HCEC 1CT (cell line): ENCODE measurements at places on chromosomes 3 and 15.

GRCh38 chr3:140097874-140098635 is 163.1 kb downstream of the CLSTN2 start:
- no peak for DNase-seq

- peak; percentile 55 for DNase-seq
Measured at GRCh38 chr3:161969867-161970266, 473.3 kb downstream of the OTOL1 start.

DNA sequence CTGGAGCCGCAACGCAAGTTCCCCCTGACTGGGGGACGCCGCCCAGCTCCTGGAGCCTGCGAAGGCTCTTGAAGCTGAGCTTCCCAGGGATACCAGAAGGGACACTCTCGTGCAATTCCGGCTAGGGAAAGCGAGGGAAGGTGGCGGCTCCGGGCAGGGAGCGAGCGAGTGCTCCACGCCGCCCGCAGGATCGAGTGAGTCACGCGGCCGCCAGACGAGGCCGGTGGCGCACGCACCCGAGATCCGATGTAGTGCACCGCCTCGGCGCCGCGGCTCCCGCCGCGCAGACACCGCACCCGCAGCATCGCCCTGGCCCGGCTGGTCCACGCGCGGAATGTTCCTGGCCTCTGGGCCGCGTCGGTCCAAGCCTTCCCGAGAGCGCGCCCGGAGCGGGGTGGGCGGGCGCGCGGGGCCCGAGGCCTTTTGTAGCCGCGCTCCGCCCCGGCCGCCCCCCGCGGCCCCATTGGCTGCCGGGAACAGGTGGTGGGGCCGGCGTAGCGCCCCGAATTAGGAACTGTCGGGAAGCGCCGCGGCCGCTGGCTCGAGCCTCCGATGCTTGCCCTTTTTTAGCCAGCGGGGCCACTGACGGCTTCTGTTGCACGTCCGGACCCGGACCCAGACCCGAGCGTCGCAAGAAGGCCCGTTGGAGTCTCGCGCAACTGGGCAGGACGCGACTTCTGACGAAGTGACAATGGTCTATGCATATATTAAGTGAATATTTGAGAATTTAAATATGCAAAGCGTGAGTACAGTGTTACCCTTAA is at the start of gene GATM:
Gene GATM (minus strand): TSS at position 396 of the 764 bp plus-strand sequence. CDS start 91 bp downstream, at position 305.
- peak; percentile 58 for DNase-seq

DNA sequence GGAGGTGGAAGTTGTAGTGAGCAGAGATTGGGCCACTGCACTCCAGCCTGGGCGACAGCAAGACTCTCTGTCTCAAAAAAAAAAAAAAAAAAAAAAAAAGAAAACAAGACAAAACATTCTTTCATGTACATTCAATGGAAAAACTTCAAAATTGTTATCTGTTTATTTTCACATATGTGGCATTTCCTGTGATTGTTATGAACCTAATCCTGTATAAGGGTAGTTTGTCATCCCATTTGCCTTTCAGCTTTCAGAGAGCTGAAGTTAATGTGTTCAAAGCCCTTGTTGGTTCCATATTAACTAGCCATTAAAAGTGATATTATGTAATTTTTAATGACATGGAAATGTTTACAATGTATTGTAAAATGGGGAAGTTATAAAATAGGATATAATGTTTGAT is 17.3 kb upstream of the NCK1 start:
- no peak for DNase-seq

GRCh38 chr3:141485641-141486495 is 959 bp upstream of the RASA2 start:
- peak; percentile 91 for DNase-seq

GRCh38 chr3:193850084-193850619 is 257.1 kb downstream of the OPA1 start:
- DNase-seq: no peak

- peak; percentile 56 for DNase-seq
Measured at GRCh38 chr3:73557986-73558726, 66.6 kb downstream of the PDZRN3 start.

GRCh38 chr15:101267320-101268104 is 9.8 kb downstream of the SELENOS start:
- DNase-seq: peak; percentile 71

GRCh38 chr15:76208786-76209424 is 102.4 kb downstream of the ETFA start:
- DNase-seq: no peak

GRCh38 chr3:158863247-158863646 is 61.4 kb downstream of the MFSD1 start:
- DNase-seq: no peak

- DNase-seq: no peak
Measured at GRCh38 chr3:189685291-189685690, 54.1 kb downstream of the TP63 start.

GRCh38 chr15:63826528-63826927 is 7.2 kb downstream of the HERC1 start:
- no peak for DNase-seq
